Left colon (tissue), 2 donors: ENCODE measurements at places on chromosomes 13 and 19. TPM values are rescaled to one million over a fixed set of nuclear protein-coding genes. Genes with fewer than 3 reads are reported as not detected.

The PRTN3 gene
- total RNA-seq, result not detected

- no peak for DNase-seq
Observed at GRCh38 chr19:49844138-49845095, 6.5 kb upstream of the PTOV1 start.

GRCh38 chr19:37981785-37982475, 74.9 kb downstream of the SIPA1L3 start:
- DNase-seq, result peak; percentile 68

- DNase-seq, result peak; percentile 87
Observed at GRCh38 chr19:28468701-28469459, 744.1 kb downstream of the UQCRFS1 start.

GRCh38 chr13:112900691-112901091, 68.3 kb upstream of the MCF2L start:
- DNase-seq, result peak; percentile 10

DNA sequence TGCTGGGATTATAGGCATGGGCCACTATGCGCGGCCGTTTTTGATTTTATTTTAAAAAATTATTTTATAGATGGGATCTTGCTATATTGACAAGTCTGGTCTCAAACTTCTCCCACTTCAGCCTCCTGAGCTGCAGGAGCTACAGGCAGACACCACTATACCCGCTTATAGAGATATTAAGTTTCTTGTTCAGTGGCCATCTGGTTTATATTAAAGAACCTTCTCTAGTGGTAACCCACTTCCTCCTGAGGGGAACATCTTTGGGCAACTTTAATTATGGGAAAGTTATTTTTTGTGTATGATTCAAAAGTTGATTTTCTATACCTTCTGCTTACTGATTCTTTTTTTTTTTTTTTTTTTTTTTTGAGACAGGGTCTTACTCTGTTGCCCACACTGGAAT, 172.7 kb downstream of the KLF5 start:
- DNase-seq, result no peak

- DNase-seq, result no peak
Observed at GRCh38 chr19:15529774-15530372, 21.5 kb downstream of the CYP4F22 start.

GRCh38 chr13:67168384-67168783, 61.8 kb downstream of the PCDH9 start:
- DNase-seq, result no peak

GRCh38 chr19:383922-384798, 24.8 kb downstream of the C2CD4C start:
- no peak for DNase-seq

DNA sequence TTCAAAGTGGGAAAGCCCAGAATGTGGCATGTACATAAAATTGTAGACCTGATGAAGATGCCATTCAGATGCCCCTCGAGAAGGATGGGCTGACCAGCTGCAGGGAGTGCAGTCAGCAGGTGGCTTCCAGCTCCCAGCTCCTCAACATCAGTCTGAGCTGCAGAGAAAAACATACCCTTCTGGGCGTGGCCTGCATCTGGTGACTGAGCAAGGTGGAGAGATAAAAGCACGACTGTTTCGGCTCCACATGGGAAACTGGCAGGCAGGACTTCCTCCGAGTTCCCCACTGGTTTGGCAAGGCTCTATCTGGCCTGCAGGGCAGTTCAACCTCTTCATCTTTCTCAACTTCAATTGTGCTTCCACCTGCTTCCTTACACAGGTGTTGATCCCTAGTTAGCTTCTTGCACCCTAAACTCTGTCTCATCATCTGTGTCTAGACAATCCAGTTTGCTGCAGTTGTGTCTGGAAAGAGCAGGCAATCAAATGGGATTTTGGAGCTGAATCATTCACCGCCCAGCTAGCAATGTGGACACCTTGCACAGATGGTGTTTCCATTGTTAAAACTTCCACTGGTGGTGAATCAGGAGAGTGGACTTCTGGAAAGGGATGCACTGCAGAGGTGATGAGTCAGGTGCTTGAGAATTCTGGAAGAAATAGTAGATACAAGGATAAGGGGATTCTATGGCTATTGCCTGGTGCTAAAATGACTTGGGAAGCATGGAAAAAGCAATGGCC, 56.8 kb downstream of the POLR1D start:
- DNase-seq, result peak; percentile 9

The ZNF442 gene
- 1.6 TPM for total RNA-seq

DNA sequence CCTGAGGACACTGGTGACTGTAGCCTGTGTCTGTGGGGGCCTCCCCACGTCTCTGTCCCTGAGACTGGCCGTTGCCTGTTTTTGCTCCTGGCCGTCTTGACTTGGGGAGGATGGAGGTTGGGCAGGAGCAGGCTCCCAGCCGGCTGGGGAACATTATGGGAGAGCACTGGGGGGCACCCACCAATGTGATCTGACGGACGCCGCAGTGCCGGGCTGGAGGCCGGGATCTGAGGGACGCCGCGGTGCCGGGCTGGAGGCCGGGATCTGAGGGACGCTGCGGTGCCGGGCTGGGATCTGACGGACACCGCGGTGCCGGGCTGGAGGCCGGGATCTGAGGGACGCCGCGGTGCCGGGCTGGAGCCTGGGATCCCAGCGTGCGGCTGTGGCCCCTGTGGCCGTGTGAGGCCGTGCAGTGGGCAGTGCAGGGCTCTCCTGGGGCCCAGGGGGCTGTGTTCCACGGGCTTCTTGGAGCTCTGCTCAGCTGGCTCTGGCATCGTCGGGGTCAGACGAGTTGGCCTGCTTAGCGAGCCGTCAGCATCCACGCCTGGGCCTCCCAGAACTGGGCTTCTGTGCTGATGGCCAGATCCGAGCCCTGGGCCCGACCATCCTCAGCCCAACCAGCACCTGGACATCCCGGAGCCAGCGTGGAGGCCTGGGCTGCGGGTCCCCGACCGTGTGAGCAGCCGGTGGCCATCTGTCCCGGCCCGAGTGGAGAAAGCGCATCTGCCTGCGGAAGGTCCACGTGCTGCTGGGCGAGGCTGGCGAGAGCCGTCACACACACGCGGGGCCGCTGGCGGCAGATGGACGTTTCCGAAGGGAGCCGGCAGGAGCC, 45.8 kb downstream of the GAS6 start:
- no peak for DNase-seq

GRCh38 chr19:29650772-29651387, 14.4 kb upstream of the PLEKHF1 start:
- DNase-seq, result no peak

DNA sequence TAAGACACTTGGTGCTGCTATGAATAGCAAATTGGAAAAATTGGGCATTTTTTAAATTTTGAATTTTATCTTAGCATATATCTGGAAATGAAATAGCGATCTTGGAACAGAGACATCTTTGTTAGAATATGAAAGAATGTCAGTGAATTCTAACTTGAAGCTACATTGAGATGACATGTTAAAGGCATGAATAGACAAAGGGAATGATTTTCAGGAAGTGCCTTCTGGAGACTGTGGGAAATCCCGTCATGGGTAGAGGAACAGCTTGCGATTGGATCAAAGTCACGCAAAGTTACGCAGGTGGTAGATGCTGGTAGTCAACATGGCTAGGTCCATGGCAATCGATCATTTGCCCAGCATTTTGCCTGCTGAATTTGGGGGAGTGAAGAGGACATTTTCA, 43.5 kb downstream of the LRCH1 start:
- no peak for DNase-seq

GRCh38 chr13:102141625-102142472, 260.0 kb downstream of the FGF14 start:
- no peak for DNase-seq

The GPC6 gene
- 2.5 TPM for total RNA-seq

DNA sequence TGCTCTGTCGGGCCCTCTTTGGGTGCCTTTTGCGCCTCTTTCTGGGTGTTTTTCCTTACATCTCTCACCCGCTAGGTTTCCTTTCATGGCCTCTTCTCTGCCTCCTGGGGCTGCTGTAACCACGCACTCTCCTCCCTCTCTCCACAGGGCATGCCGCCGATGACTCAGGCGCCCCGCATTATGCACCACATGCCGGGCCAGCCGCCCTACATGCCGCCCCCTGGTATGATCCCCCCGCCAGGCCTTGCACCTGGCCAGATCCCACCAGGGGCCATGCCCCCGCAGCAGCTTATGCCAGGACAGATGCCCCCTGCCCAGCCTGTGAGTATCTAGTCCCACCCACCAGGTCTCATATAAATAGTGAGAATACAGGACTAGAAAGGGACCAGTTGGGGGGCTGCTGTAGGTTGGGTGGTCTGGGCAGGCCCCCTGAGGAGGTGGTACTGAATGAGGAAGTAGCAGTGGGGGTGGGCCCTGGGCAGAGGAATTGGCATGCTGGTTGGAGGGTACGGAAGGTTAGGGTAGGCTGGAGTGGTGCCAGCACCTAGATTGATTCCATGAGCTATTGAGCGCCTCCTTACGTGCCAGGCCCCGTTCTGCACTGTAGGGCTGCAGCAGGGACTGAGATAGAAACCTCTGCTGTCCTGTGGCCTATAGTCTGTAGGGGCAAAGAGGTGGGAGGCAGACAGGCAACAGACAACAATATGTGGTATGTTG, 11.9 kb downstream of the SNRPA start:
- no peak for DNase-seq

The ZNF528 gene
- total RNA-seq, result 13.6 TPM

The SLC5A5 gene
- total RNA-seq, result not detected

- DNase-seq, result peak; percentile 67
Observed at GRCh38 chr13:113744197-113745000, 14.6 kb upstream of the TMEM255B start.

The RYR1 gene
- total RNA-seq, result 0.76 TPM

- DNase-seq, result no peak
Observed at GRCh38 chr13:77868717-77869116, 49.9 kb downstream of the EDNRB start.

The MISP gene
- 414 TPM for total RNA-seq

DNA sequence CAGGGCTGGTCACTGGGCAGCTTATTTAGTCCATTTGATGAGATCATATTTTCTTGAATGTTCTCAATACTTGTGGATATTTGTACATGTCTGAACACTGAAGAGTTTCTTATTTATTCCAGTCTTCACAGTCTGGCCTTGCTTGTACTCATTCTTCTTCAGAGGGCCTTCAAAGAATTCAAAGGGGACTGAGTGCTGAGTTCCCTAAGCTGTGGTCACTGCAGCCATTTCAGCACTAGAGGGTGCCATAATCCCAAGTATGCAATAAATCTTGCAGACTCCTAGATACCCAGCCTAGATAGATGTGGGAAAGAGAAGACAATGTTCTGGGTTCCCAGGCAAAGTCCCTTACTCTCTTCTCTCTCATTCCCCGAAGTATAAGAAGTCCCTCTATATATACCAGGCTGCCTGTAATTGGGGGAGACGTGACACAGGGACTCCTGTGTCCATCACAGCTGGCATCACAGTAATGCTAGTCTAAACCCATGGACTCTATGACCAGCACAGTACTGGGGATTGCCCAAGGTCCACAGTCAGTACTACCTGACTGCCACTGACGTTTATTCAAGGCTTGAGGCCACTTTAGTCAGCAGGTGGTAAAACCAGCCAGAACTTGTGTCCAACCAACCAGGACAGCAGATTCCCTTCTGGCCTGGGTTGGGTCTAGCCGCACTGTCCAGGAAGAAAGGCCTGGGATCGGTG, 8.9 kb upstream of the VN1R1 start:
- DNase-seq, result no peak

The OVOL3 gene
- not detected for total RNA-seq

The SULT2A1 gene
- total RNA-seq, result 0.67 TPM

The BLOC1S3 gene
- 13.5 TPM for total RNA-seq

GRCh38 chr19:17576758-17577456, 21.5 kb downstream of the COLGALT1 start:
- peak; percentile 80 for DNase-seq

GRCh38 chr13:109301726-109302125, 484.7 kb downstream of the IRS2 start:
- no peak for DNase-seq

GRCh38 chr13:36986462-36987240, 12.5 kb downstream of the ALG5 start:
- no peak for DNase-seq

The HIF3A gene
- total RNA-seq, result 12.0 TPM

The MAMSTR gene
- 0.64 TPM for total RNA-seq

The POGLUT2 gene
- total RNA-seq, result 0.79 TPM

- DNase-seq, result no peak
Observed at GRCh38 chr13:113741191-113741668, 17.8 kb upstream of the TMEM255B start.

- DNase-seq, result no peak
Observed at GRCh38 chr19:1657746-1658145, 5.3 kb upstream of the TCF3 start.

DNA sequence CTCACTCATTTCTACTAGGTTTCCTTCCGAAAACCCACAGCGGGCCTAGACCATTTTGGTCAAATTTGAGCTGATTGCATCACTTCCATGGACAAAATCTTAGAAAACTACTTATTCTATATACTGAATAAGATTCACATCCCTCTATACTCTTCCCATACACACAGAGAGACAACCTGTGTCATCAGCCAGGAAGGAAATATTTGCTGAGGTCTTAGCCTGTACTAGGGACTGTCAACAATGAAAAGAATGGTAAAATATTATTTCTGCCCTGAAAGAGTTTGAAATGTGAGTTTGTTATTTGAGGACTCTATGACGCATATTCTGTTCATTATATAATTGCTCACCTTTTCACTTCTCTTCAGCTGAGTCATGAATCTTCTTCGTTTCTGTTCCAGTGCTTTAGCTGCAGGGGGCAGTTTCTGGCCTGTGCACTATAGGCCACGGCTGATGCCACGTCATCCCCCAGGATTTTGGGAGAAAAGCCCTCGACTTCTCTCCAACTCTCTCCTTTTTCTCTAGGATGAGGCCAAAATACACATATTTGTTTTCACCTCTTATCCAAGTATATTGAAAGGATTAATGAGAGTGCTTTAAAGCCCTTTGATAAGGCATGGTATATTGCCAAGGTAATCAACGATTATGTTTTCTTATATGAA, 47.7 kb downstream of the GSX1 start:
- no peak for DNase-seq

GRCh38 chr13:43879755-43880181, at the start of gene LACC1:
LACC1 (plus strand) TSS chr13:43879904; CDS start chr13:43880986, 1,082 bp downstream.
- peak; percentile 77 for DNase-seq

The TFPT gene
- 12.4 TPM for total RNA-seq
